ENCODE measurements at places on chromosomes 1 and 21.

DNA sequence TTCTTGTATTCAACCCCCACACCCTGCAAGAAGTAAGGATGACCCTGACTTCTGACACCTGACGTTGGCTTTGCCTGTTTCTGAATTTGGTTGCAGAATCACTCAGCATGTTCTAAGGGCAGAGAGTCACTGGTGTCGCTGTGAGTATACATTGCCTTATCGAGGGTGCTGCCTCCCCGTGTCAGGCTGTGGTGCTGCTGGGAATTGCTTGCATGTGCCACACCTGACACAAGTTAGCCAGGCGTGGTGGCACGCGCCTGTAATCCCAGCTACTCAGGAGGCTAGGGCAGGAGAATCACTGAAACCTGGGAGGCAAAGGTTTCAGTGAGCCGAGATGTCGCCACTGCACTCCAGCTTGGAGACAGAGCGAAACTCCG lies 45.9 kb downstream of the WDR4 start:
- no peak for DNase-seq

DNA sequence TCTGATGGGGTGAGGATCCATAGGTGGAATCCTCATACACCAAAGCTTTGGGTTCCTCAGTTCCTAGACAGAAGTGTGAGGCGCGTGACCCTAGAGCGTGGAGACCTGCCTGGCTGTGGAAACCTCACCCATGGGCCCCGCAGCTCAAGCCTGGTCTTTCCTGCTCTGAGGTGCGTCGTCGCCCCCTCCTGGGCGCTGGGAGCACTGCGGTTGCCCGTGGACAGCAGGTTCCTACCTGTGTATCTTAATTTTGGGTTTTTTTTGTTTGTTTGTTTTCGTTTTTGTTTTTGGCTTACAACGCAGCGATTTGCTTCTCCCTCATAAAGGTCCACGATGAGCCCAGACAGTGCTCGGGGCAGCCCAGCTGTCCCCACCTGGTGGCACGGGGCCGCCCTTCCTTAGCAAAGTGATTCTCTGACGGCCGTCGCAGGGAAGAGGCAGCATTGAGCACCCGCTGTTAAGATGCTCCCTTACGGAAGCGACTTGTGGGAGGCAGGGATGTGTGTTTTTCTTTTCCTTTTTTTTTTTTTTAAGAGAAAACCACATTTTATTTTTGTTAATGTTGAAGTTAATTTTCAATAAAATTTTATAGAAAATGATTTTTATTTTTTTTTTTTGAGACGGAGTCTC lies 36.5 kb upstream of the TRAPPC10 start:
- peak; percentile 43 for DNase-seq

GRCh38 chr1:212504171-212504803 lies 71.6 kb downstream of the NENF start:
- no peak for DNase-seq

DNA sequence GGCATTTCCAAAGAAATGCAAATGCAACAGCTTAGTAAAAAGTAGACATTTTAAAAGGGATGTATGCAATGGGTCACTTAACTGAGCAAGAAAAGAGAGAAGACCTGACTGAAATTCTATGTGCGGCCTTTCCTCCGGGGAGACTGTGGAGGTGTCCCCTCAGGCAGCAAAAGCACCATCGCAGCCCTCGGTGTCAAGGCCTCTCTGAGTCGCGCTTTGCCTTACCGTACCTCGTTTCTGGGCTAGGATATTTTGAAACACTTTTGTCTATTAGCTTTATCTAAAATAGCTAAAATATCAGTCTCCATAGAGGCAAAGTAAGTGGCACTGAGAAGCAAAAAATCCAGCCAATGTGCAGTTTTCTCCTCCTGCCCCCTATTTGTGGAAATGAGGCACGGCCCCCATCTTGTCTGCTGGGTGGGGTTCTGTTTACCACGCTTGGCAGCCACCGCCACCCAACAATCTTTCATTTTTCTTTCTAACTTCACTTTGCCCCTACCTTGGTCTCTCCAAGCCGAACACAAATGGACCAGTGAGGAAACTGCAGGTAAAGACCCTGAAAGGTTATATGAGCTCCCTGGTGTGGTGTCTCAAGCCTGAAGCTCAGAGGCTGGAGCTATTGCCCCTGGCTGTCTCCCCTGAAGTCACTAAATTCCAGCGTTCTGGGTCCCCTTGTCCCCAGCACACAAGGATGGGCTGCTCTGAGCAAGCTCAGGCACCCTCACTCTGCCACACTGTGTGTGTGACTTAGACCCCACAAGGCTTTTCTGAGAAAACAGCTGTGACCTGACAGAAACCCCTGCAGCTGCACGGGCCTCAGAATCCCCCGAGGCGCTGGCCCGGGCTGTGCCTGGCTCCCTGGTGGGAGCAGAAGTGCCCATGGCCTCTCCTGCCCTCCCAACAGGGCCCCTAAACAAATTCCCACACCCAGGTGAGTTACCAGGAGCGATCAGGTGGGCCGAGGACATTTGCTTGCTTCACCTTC lies 1.6 kb downstream of the CD247 start:
- peak; percentile 25 for DNase-seq

- no peak for DNase-seq
Measured at GRCh38 chr1:165173409-165173808, 183.1 kb downstream of the LMX1A start.

DNA sequence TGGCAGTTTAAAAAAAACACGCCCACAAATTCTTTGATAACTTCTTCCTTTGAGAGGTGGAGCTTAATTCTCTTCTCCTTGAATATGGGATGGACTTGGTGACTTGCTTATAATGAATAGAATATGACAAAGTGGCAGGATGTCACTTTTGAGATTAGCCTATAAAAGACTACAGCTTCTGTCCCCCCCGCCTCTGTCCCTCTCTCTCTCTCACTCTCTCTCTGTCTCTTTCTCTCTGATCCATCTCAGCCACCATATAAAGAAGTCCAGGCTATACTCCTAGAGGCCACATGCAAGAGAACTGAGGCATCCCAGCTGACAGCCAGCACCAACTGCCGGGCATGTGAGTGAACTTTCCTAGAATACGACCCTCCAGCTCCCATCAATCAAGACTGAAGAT lies 7.7 kb upstream of the DMBX1 start:
- no peak for DNase-seq

- no peak for DNase-seq
Measured at GRCh38 chr1:233549917-233550316, 64.0 kb upstream of the KCNK1 start.

DNA sequence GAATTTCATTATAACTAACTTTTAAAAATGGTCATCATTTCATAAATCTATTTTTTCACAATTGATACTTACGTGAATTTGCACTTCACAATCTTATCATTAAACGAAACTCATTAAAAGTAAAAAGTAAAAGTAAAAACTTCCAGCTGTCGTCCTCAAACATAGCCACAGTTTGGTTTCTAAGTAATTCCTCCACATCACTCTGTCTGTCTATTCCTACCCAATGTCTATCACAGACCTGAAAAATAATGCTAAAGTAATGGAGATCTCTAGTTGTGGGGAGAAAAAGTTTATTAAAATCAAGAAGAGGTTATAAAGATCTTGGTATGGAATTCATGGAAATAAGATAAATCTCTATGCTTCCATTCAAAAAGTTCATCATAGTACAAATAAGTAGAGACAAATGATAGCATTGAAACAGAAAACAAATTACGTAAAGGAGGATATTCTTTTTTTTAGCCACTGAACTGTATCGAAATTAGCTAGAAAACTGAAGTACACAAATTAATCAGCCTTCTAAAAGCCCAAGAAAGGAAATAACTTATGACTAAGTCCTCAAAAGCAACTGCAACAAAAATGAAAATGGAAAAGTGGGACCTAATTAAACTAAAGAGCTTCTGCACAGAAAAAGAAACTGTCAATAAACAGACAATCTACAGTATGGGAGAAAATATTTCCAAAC lies 148.6 kb downstream of the TIAM1 start:
- DNase-seq, result no peak
